ENCODE measurements at places on chromosomes 6 and 20.

DNA sequence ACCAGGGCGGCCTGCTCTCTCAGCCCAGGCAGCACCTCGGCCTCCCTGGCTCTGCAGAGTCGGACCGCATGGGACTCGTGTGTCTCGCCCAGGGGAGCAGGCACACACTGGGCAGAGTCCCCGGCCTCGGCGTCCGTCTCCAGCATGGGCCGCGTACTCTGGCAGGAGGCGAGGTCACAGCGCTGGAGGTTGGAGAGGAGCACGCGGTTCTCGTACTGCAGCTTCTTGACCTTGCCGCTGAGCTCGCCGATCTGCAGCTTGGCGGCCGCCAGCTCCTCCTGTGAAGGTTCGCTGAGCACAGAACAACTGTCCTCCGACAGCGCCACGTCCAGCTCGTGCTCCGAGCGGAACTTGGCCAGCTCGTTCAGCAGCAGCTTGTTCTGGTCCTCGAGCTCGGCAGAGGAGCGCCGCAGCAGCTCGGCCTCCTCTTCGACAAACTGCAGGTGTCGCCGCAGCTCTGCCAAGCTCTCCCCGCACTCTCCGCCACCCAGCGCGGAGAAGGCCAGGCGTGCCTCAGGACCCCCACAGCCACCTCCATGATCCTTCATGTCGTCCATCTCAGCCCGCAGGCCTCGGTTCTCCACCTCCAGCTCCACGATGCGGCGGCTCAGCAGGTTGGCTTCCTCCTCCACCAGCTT lies 42.0 kb upstream of the DSN1 start:
- H3K36me3 ChIP-seq: no peaks in the 10 kb centered on the region
- H3K4me1 ChIP-seq: peaks cover 4% of the 10 kb centered on the region
- no peak for DNase-seq
- no peaks in the 10 kb centered on the region for H3K27me3 ChIP-seq
- H3K27ac ChIP-seq: no peak overlapping the region
- H3K4me3 ChIP-seq: no peak overlapping the region

DNA sequence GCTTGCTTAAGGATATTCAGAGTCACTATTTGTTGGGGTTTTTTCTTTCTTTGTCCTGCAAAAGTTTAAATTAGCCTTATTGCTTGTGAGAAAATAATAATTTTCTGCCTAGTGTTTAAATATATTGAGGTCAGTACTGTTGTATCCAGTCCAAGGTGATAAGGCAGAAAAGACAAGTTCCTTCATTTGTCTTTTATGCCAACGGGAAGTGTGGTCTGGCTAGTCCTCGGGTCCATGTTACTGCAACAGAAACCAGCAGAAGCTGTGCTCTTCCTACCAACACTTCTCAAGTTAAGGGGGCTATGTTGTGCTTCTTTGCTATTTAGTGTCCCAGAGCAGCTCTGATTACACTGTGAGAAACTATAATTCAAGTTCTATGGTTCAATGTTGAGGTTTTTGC lies 301.1 kb downstream of the TBC1D7 start:
- no peaks in the 10 kb centered on the region for H3K36me3 ChIP-seq
- H3K27me3 ChIP-seq: peaks cover 30% of the 10 kb centered on the region
- no peaks in the 10 kb centered on the region for H3K4me1 ChIP-seq
- no peak overlapping the region for H3K4me3 ChIP-seq
- DNase-seq: no peak

DNA sequence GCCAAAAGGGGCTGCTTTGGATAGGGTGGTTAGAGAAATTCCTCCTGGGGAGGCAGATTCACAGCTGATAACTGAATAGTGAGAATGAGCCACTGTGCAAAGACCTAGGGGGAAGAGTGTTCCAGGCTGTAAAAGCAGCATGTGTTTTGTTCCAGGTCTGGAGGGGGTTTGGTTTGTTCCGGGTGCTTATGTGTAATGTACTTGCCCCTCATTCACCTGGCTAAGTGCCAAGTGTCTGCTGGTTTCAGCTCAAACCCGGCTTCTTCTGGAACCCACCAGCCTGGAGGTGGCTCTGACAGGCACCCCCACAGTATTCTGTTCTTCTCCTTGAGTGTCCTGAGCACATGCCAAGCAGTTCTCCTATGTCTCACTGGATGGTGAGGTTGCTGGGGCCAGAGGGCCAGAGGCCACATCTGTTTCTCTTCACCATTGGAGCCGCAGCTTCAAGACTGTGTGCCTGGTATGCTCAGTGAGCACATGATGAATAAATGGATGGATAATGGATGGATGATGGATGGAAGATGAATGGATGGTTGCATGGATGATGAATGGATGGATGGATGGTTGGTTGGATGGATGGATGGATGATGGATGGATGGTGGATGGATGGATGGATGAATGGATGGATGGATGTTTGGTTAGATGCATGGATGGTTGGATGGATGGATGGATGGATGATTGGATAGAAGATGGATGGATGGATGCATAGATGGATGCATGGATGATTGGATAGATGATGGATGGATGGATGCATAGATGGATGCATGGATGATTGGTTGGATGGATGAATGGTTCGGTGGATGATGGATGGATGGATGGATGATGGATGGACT lies 227.6 kb downstream of the BMP7 start:
- H3K4me1 ChIP-seq: no peaks in the 10 kb centered on the region
- H3K27ac ChIP-seq: no peak overlapping the region
- H3K4me3 ChIP-seq: no peak overlapping the region

- no peak overlapping the region for H3K27ac ChIP-seq
- no peaks in the 10 kb centered on the region for H3K4me1 ChIP-seq
- no peaks in the 10 kb centered on the region for H3K27me3 ChIP-seq
Measured at GRCh38 chr6:82015526-82015925, 232.0 kb downstream of the IBTK start.

DNA sequence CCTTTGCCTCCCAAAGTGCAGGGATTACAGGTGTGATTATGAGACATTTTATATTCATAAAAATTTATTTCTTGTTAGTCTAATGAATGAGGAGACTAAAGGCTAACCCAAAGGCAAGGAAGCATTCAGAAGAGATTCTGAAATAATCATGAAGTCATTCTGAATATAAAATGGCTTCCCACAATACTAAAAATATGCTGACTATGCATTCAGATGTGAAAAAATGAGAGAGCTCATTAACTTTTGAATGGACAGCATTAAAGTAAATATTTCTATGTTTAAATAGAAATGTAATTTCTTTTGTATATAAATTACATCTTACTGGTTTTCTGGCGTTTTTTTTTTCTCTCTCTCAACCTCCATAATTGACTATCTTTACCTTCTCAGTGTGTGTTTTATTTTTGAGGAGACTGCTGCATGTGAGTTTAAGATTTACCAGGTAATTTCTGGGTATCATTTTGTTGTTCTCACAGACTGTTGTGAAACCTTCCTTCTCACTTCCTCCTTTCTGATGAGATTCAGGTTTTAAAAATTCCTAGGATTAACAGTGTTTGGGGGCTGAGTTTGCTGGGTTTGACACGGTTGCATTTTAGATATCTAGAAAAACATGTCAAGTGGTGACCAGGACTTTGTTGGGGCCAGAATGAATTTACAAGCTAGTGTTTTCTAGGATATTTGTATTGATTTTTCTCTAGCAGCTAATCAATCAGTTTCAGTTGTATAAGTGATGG lies 316.6 kb downstream of the CDKAL1 start:
- no peak for DNase-seq
- no peaks in the 10 kb centered on the region for H3K27me3 ChIP-seq
- no peak overlapping the region for H3K4me3 ChIP-seq
- H3K4me1 ChIP-seq: peaks cover 10% of the 10 kb centered on the region

DNA sequence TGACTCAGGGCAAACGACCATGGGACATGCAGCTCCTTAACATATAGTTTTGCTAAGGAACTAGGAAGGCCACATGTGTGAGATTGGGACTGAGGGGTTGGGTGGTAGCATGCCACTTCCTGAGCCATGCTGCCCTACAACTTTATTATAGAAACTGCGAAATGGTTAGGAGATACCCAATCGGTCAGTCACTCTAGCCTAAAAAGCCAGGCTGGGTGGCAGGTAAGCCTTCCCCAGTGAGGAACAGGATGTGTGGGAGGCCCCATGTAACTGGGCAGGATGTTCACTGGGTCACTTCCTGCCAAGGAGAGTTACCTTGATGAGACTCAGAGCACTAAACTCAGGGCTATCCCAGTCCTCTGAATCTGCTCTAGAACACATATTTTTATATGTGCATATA lies 123.5 kb downstream of the MAP3K7 start:
- no peaks in the 10 kb centered on the region for H3K36me3 ChIP-seq
- peak; percentile 66 for DNase-seq
- no peaks in the 10 kb centered on the region for H3K27me3 ChIP-seq
- peak overlapping the region; percentile 92 for H3K27ac ChIP-seq
- H3K4me3 ChIP-seq: peak overlapping the region; percentile 82

DNA sequence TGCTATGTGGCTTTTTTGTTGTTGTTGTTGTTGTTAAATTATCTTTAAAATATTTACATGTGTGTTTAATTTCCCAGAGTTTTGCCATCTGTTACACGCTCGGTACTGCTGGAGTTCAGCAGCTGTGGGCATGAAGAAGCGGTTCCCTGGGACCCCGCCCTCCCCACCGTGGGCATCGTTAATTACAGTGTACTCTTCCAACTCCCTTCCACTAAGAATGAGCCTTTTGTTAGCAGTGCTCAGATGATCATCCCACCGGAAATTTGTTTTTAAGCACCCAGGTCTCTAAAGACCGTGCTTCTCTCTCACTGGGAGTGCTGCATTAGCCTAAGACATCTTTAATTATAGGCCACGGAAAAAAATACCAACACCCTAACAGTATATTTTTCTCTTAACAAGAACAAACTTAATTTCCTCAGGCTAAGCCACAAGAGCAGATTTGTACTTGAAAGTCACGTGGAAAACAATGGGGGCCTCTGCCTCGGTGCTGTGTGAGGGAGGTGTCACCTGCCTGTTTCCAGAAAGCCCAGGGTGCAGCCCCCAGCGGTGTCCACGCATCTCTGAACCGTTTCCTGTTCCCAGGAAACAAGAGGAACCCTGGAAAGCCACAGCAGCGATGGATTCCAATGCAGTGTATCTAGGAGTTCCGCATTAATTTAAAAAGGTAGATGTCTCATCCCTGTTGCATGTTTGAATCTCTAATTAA lies 113.3 kb upstream of the FRMD1 start:
- no peak overlapping the region for H3K27ac ChIP-seq
- H3K36me3 ChIP-seq: no peaks in the 10 kb centered on the region
- no peak for DNase-seq
- H3K4me1 ChIP-seq: no peaks in the 10 kb centered on the region
- peaks cover 9% of the 10 kb centered on the region for H3K27me3 ChIP-seq

DNA sequence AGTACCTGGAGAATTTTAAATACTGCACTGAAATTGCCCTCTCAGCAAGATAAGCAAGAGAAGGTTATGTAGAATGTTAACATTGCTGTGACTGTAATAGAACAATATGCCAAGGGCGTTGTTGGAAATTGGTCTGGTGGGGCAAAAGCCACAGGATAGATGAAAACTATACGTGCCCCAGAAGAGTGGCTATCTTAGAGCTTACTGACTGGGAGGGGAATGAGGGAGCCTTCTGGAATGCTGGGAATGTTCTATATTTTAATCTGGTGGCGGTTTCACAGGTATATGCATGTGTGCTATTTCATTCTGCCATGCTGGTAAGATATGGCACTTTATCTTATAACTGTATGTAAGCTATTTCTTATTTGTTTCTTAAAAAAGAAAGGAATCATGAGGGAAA lies 35.2 kb upstream of the YWHAB start:
- DNase-seq: no peak
- peaks cover 1% of the 10 kb centered on the region for H3K36me3 ChIP-seq
- H3K4me1 ChIP-seq: no peaks in the 10 kb centered on the region
- H3K27me3 ChIP-seq: peaks cover under 1% of the 10 kb centered on the region
- H3K4me3 ChIP-seq: no peak overlapping the region

DNA sequence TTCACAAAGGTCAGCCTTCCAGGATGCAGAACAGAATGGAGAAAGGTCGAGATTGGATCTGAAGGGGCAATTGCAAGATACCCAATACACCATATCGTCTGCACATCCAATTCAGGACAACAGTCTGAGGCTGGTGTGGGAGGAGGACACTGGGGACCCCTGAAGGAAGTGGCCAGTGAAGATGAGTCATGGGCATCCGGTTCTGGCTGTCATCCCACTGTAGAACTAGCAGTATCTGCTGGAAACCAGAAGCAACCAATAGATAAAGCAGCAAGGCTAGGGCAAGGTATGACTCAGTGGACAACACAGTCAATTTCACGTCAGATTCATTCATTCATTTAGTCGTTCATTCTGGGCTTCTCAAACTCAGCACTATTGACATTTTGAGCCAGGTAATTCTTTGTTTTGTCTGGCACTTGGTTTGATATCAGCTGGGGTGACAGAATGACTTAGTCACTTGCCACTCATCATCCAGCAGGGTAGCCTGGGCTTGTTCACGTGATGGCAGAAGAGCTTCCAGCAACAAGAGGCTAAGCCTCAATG lies 30.3 kb upstream of the SHLD1 start:
- H3K4me3 ChIP-seq: no peak overlapping the region
- peaks cover 34% of the 10 kb centered on the region for H3K4me1 ChIP-seq
- peaks cover 2% of the 10 kb centered on the region for H3K36me3 ChIP-seq

DNA sequence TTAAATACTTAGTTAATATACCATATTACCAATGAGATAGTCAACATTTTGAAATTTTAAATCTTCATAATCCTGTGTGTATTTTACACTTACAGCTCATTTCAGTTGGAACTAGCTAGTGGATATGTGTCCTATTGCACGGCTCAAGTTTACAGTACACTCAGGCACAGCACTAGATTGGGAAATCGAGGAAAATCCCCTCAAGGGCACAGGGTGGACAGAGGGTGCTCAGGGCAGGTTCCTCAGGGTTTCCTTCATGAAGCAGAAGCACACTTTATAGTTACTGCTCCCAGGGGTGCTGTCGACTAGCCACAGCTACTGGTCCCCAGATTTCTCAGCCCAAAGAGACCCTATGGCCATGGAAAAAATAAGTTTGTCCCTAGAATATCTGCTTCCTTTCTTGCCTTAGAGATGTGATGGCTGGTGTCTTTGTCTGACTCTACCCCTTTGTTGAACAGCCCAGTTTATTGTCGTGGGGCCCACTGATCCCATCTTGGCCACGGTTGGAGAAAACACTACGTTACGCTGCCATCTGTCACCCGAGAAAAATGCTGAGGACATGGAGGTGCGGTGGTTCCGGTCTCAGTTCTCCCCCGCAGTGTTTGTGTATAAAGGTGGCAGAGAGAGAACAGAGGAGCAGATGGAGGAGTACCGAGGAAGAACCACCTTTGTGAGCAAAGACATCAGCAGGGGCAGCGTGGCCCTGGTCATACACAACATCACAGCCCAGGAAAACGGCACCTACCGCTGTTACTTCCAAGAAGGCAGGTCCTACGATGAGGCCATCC lies 1.5 kb downstream of the BTN2A1 start:
- peak overlapping the region; percentile 54 for H3K27ac ChIP-seq
- no peak for DNase-seq
- no peaks in the 10 kb centered on the region for H3K27me3 ChIP-seq
- peak overlapping the region; percentile 74 for H3K4me3 ChIP-seq

GRCh38 chr6:138101946-138102731 lies 5.1 kb downstream of the PERP start:
- no peak overlapping the region for H3K27ac ChIP-seq
- H3K36me3 ChIP-seq: no peaks in the 10 kb centered on the region
- H3K27me3 ChIP-seq: peaks cover 44% of the 10 kb centered on the region
- no peak for DNase-seq
- no peak overlapping the region for H3K4me3 ChIP-seq

GRCh38 chr6:75478929-75479328 lies 14.7 kb downstream of the FILIP1 start:
- no peak for DNase-seq
- H3K27me3 ChIP-seq: peaks cover 38% of the 10 kb centered on the region
- no peak overlapping the region for H3K27ac ChIP-seq
- H3K4me1 ChIP-seq: no peaks in the 10 kb centered on the region

- no peak for DNase-seq
- H3K27ac ChIP-seq: no peak overlapping the region
- H3K4me3 ChIP-seq: no peak overlapping the region
- H3K27me3 ChIP-seq: no peaks in the 10 kb centered on the region
Measured at GRCh38 chr20:49945701-49946477, 9.7 kb downstream of the RNF114 start.
